ENCODE measurements at places on chromosomes 7 and 10.
A peak's percentile ranks its signal among the peaks of the same experiment; 100 is the strongest.

DNA sequence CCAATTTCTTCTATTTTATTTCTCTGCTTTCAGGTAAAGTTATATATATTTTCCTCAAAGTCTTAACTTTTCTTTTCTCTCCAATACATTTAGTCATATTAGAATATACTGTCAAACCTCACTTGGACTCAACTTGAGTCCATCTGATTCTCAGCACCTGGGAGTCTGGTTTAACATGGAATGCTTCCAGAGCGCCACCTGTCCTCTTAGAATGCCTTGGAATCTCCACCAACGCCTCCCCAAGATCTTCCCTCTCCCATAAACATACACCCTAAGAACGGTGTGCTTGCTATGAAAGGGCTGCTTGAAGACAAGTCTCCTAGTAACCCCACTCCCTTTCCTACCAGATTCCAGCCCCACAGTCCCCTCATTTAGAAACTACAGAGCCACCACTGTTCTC, 229.1 kb upstream of the MKLN1 start:
- no peak for DNase-seq

DNA sequence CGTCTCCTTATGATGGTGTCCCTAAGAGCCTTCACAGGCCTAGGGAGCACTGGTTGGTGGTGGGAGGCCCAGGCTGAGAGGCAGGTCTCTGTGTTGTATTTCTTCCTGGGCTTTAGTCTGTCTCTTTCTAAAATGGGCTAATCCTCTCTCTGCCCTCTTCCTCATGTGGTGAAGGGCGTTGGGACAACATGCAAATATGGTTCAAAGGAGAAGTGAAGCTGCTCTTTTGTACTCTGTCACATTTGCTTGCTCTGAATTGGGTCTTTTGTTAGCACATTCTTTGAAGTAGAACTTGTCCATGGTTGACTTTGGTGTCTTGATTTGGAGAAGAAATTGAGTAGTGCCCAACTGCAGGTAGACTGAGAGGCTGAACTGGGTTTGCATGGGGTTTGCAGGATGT, 814 bp downstream of the HK1 start:
- DNase-seq: no peak

DNA sequence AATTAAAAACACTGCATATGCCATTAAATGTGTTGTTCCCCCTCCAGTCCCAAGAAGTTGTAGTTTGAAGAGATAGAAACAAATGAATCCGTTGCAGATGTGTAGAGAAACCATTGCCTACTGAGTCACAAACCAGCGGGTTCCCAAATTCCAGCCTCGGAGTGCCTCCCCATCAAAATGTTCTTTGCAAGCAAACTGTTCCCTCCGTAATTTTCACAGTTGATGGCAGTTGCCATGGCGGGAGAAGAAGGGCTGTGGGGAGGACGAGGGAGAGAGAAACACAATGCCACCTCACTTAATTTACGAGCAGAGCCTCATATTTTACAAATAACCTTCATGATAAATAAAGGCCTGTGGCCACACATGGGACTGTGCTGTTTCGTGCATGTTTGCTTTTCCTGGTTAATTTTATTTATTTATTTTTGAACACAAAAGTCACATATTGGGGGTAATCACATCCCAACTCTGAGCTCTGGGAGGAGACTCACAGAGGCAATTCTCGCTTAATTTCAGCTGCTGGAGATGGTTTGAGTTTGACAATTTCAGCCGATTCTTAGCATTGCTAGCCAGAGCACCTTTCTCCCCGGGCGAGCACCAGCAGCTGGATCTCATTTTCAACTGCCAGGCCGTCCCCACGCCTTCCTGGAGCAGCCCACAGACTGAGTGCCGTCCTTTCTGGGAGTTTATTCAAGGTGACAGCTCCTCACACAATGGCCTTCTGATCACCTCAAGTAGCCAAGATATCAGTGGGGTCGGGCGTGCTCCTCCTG, 1084.2 kb downstream of the KCNMA1 start:
- DNase-seq: no peak

GRCh38 chr7:99772565-99772964, 11.4 kb downstream of the CYP3A4 start:
- no peak for DNase-seq

DNA sequence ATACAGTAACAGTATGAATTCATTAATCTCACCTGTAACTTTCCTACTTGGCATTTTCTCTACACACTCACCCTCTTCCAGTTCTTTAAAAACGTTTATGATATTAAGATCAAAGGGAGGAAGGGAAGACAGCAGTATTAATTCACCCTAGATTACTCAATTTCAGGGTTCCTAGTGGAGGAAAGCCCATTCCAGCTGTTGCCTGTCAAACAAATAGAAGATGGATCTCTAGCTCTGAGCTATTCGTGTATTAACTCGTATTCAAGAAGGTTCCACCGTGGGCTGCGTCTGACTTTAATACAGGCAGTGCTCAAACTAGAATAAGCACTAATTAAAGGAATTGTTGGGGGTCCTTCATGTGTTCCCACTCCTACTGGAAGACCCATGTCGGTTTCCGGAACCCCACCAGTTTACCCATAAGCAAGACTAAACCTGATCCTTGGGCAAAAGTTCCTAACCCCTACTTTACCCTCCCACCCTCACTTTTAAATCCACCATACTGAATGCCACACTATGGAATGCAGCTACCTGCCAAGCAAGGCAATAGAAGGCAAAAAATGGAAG, 2.1 kb downstream of the NANOS1 start:
- no peak for DNase-seq

- DNase-seq: no peak
Measured at GRCh38 chr10:8594176-8594575, 539.7 kb downstream of the GATA3 start.

- peak; percentile 46 for DNase-seq
Measured at GRCh38 chr10:22805304-22805703, 90.9 kb upstream of the PIP4K2A start.

DNA sequence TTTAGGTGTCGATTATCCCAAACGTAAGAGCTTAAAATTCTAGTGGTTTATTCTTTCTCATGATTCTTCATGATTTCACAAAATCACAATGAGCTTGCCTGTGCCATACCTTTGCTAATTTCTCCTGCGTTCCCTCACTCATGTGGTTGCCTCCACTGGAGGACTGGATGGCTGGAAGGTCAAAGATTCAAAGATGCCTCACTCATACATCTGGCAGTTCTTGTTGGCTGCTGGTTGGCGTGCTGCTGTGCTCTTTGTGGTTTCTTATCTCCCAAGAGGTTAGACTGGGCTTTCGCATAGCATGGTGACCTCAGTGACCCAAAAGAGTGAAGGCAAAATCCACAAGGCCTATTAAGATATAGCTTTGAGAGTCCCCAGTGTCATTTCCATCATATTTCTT, 877.6 kb upstream of the AUTS2 start:
- no peak for DNase-seq

- DNase-seq: no peak
Measured at GRCh38 chr10:95295031-95295755, 4.4 kb upstream of the PDLIM1 start.

DNA sequence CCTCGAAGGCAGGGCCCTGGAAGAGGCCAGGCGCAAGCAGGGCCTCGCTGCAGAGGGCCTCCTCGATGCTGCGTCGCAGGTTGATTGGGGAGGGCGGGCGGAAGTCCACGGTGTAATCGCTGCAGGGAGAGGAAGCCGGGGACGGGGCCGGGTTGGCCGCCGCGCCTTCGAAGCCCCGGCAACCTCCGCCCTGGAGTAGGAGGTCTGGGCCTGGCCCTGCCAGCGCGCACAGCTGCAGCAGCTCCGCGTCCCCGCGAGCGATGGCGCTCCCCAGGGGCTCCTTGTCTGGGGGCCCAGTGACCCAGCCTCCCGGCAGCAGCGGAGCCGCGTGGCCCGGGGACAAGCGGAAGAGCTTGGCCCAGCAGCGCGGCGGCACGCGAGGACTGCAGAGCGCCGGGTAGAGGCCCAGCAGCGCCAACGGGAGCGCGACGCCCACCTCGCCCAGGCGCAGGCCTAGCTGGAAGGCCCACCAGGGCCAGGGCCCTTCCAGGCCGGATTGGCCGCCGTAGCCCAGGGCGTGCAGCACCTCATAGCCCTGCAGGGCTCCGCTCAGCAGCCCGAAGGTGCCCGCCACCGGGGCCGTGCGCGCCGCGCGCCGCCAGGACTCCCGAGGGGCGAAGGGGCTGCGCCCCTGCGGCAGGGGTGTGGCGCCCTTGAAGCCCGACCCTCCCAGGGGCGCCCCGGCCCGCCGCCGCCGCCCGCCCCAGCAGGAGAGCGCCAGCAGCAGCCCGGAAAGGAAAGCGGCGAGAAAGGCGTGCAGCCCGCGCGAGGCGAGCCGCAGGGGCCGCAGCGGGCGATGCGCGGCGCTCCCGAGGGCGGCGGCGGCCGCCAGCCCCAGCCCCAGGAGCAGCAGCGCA, 7.8 kb upstream of the RBM28 start:
- DNase-seq: no peak

GRCh38 chr7:120441850-120442249, 168.9 kb downstream of the KCND2 start:
- DNase-seq: no peak

DNA sequence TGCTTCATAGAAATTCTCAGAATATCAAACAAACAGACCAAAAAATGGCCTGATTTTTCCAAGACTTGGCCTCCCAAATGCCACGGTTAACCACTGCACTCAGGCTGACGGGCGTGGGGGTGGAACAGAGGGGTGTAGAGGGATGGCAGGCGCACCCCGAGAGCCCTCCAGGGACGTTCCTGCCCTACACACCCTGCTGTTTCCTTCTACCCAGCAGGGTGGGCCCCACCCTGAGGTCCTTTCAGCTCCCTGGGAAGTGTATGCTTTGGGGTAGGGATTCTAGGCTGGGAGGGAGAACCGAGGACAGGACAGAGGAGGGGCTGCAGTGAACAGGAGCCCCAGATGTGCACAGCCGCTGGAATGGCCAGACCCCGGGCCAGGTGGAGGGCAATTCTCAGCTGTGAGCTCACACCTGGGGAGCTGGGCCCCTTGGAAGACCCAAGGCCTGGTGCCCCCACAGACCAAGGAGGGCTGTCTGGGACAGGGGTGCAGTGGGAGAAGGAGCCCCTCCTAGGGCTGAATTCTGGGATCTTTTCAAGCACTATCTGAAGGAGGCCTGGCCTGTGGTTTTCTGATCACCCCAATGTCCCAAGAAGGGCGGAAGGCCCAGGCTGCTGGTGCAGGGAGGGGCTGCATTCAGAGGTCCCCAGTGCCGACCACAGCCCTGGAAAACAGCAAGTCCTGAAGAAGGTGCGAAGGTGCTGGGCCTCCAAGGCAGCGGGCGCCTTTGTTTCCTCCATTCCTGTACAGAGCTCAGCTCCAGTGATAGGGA, 32.9 kb upstream of the INPP5A start:
- no peak for DNase-seq

DNA sequence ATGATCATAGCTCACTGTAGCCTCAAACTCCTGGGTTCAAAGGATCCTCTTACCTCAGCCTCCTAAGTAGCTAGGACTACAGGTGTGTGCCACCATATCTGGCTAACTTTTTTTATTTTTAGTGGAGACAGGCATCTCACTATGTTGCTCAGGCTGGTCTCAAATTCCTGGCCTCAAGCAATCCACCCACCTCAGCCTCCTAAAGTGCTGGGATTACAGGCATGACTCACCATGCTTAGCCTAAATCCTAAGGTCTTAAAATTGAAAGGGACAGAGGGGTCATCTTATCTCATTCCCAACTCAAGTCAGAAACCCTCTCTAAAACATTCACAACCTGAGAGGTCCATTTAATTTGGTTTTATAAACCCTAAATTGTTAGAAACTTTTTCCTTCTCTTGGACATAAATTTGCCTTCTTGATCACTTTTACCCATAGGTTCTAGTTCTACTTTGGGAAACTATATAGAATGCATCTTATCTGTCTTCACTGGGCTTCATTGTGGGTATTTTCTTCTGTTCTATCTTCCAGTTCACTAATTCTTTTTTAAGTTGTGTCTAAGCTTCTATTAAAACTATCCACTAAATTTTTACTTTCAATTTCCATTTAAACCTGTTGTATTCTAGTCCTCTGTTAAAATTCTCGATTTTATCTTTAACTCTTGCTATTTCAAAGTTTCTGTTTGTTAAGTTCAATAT, 183.4 kb upstream of the KAT6B start:
- DNase-seq: no peak

- no peak for DNase-seq
Measured at GRCh38 chr7:3510101-3511020, 209.3 kb downstream of the SDK1 start.

DNA sequence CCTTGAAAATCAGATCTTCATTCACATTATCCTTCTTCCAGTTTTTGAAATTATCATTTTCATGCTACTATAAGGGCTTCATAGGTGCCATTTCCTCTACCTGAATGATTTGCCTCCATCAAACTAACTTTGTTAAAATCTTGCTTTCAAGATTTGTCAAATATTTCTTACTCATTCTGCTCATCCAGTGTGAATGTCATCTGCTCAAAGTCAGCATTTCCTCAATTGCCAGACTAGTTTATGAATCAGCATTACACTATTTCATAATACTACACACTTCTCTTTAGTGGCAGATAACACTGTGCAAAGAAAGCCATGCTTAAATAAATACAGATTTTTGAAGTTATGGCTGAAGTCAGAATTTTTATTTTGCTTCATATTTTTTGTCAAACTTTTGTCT, 21.3 kb upstream of the LIPF start:
- no peak for DNase-seq

DNA sequence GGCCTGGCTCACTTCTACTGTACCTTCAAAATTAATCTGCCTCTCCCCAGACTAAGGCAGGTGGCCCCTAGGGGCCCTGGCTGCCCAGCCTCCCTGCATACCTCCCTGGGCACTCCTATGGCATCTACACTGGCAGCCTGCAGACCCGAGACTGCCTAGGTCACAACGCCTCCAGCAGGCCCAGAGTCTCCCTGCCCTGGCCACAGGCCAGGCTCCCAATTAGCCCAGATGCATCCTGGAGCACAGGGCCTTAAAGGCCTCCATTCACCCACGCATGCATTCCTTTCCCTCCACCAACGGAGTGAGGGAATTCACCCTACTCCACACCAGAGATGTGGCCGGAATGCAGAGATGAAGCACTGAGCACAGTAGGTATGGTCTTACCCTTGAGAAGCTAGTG, 1.9 kb downstream of the CHAT start:
- DNase-seq: no peak

DNA sequence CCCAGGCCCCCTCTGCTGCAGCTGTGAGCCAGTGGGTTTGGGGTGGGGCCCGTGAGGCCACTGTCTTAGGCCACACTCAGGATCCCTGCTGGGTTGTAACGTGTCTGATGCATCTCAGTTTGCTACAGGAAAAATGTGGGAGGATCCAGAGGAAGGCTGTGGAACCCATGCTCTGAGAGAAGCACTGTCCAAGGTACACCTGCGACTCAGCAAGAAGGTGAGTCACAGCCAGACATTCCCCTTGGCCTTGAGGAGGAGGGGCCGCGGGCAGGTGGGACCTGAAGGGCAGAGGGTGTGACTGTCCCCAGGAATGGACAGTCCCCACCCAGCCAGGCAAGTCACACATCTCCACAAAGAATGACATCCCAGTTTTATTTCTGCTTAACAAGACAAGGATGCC, 27.8 kb upstream of the C10orf120 start:
- no peak for DNase-seq

Data from D341Med (cell line).